ENCODE measurements at places on chromosomes 11 and 22. TPM values are rescaled to one million over a fixed set of nuclear protein-coding genes. Genes with fewer than 3 reads are reported as not detected.

GRCh38 chr22:17434856-17435255 is 65.6 kb downstream of the CECR2 start:
- no peak overlapping the region for H3K27ac ChIP-seq
- no peaks in the 10 kb centered on the region for H3K27me3 ChIP-seq
- no peaks in the 10 kb centered on the region for H3K36me3 ChIP-seq

- H3K27me3 ChIP-seq = no peaks in the 10 kb centered on the region
- no peaks in the 10 kb centered on the region for H3K4me1 ChIP-seq
- DNase-seq = peak; percentile 72
- H3K27ac ChIP-seq = no peak overlapping the region
- no peaks in the 10 kb centered on the region for H3K36me3 ChIP-seq
Observed at GRCh38 chr11:1073261-1073724, 1.4 kb upstream of the MUC2 start.

DNA sequence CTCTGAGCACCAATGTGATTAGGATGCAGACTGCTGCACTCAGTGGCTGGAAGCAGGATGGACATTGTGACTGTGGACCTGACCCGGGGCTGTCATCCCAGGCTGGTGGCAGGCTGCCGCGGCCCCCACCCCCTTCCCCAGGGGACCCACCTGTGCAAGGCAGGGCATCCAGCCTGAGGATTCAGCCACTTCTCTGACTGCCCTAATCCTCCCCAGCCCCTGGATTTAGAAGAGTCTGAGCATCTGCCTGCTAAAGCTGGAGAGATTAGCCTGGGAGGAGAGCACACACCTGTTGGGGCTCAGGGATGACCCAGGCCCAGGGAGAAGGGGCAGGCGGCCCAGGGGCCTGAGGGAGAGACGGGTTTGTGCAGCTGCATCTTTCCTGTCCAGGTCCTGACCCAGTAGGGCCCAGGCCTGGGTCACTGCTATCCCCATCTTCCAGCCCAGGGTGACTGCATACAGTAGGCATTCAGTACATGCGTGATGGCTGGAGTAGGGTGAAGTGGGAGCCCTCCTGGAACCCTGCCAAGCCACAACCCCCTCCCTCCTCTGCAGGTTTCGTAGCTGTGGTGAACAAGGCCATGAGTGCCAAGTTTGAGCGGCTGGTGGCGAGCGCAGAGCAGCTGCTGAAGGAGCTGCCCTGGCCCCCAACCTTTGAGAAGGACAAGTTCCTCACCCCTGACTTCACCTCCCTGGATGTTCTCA is 12.1 kb downstream of the DPP3 start:
- no peaks in the 10 kb centered on the region for H3K27me3 ChIP-seq
- H3K36me3 ChIP-seq = peaks cover 3% of the 10 kb centered on the region
- H3K4me1 ChIP-seq = no peaks in the 10 kb centered on the region
- no peak overlapping the region for H3K4me3 ChIP-seq
- no peak for DNase-seq

DNA sequence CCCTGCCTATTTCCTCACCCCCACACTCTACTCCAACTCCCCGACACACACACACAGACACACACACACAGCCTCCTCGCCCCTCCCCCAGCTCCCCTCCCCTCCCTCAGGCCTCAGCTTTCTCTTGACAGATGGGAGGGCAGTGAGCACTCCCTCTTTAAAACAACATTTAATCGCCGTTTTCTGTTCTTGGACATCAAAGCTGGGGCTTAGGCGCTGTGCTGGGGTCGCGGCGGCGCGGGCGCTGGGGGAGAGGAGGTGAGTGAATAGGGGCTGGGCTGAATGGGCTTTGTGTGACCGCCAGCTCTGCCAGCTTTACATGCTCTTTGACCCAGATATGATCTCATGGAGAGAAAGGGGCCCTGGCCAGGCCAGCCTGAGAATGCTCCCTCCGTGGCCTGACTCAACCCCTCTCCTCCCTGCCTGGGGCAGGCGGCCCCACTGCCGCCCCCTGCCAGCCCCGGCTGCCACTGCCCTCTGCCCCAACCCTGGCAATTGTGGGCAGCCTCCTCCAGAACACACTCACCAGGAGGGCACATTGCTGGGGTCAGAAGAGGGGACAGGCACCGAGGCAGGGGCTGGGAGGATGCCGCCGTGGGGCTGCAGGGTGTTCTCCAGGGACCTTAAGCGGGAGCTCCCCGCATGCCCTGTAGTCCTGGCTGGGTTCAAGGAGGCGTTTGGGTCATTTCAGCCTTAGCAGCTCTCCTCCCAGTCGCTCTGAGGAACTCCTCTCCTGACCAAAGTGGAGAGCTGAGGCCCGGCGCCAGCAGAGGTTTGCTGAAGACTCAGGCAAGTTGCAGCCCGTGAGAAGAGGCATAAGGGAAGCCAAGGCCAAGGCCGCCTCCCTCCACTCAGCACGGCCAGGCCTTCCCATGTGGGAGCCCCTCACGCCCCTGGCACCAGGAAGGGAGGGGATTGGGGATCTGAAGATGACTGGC is 38.3 kb upstream of the NNMT start:
- no peaks in the 10 kb centered on the region for H3K27me3 ChIP-seq
- H3K36me3 ChIP-seq = no peaks in the 10 kb centered on the region
- no peaks in the 10 kb centered on the region for H3K4me1 ChIP-seq
- DNase-seq = peak; percentile 80

DNA sequence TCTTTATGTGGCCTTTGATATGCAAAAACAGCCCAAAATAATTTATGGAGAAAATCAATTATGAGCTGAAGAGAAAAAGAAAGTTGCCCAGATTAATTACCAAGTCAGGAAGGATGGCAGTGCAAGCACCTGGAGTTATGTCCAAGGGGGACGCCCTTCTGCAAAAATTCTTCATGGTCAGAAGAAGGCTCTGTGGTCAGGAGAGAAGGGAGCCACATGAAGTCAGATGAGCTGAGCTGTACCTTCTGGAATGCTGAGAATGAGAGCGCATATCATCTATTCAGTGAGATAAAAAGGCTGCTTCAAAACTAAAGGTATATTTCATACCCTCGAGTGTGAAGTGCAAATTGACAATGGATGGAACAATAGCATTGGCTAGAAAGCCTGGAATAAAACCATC is 607.4 kb downstream of the NTM start:
- no peak overlapping the region for H3K27ac ChIP-seq
- H3K4me1 ChIP-seq = no peaks in the 10 kb centered on the region
- no peak overlapping the region for H3K4me3 ChIP-seq
- no peaks in the 10 kb centered on the region for H3K36me3 ChIP-seq
- no peaks in the 10 kb centered on the region for H3K27me3 ChIP-seq

GRCh38 chr11:125591649-125592304 is 875 bp upstream of the STT3A start:
- H3K27ac ChIP-seq = peak overlapping the region; percentile 99
- DNase-seq = peak; percentile 44
- peaks cover 4% of the 10 kb centered on the region for H3K4me1 ChIP-seq
- H3K36me3 ChIP-seq = peaks cover 2% of the 10 kb centered on the region

GRCh38 chr11:8392166-8392565 is 128.5 kb upstream of the LMO1 start:
- H3K4me3 ChIP-seq = no peak overlapping the region
- H3K4me1 ChIP-seq = peaks cover 60% of the 10 kb centered on the region
- no peak for DNase-seq
- no peak overlapping the region for H3K27ac ChIP-seq

GRCh38 chr11:82890002-82890341 is 10.3 kb downstream of the PRCP start:
- no peak for DNase-seq
- H3K27me3 ChIP-seq = no peaks in the 10 kb centered on the region
- H3K4me1 ChIP-seq = peaks cover 13% of the 10 kb centered on the region

The HORMAD2 gene
- not detected for polyA plus RNA-seq

The FADS3 gene
- 56.2 TPM for polyA plus RNA-seq

The SPECC1L gene
- 10.4 TPM for polyA plus RNA-seq

The CDCA5 gene
- 1.8 TPM for polyA plus RNA-seq

The CALCB gene
- polyA plus RNA-seq = not detected

The CTSW gene
- polyA plus RNA-seq = 8.7 TPM

The TSGA10IP gene
- polyA plus RNA-seq = 0.07 TPM

The C11orf65 gene
- polyA plus RNA-seq = 0.33 TPM

The MN1 gene
- polyA plus RNA-seq = 2.5 TPM

The RASD2 gene
- 0.47 TPM for polyA plus RNA-seq

Data from lung (tissue), 17 donors.